ENCODE measurements at places on chromosomes 11 and 22. TPM values are rescaled to one million over a fixed set of nuclear protein-coding genes. Genes with fewer than 3 reads are reported as not detected.

Gene CARD18
- not detected for total RNA-seq

Gene CRYBA4
- total RNA-seq = not detected

Gene FHIP1B
- total RNA-seq = 7.3 TPM

Gene C11orf21
- total RNA-seq = not detected

Gene C11orf86
- total RNA-seq = not detected

Gene ANKK1
- total RNA-seq = 0.06 TPM

Gene PHLDB1
- 117 TPM for total RNA-seq

Gene OR52I1
- not detected for total RNA-seq

Gene TIMP3
- total RNA-seq = 23.5 TPM

Gene PACSIN3
- 29.7 TPM for total RNA-seq

Gene EMID1
- not detected for total RNA-seq

Gene WT1
- total RNA-seq = not detected

Gene TRIM22
- total RNA-seq = 69.4 TPM

Gene MPEG1
- total RNA-seq = under 0.01 TPM

Gene PHLDA2
- total RNA-seq = 12.6 TPM

Gene A4GALT
- 33.6 TPM for total RNA-seq

Gene OR51E1
- total RNA-seq = not detected

Gene TREH
- total RNA-seq = not detected

Gene GGTLC3
- total RNA-seq = not detected

Gene PHF21B
- total RNA-seq = not detected

Gene CST6
- total RNA-seq = 7.6 TPM

Gene SIK3
- 16.9 TPM for total RNA-seq

Gene SCUBE1
- total RNA-seq = 0.19 TPM

Gene SNX32
- 0.37 TPM for total RNA-seq

Gene MMP20
- total RNA-seq = not detected

Gene CRYBB1
- total RNA-seq = not detected

Gene BEST1
- total RNA-seq = 1.2 TPM

Gene KCNJ1
- total RNA-seq = 0.06 TPM

Gene CCDC81
- total RNA-seq = 0.87 TPM

Gene RASSF10
- not detected for total RNA-seq

Gene TRIM49C
- not detected for total RNA-seq

Gene KIF18A
- total RNA-seq = 7.8 TPM

Gene NLRP14
- 0.92 TPM for total RNA-seq

Gene SLC5A12
- 0.06 TPM for total RNA-seq

Gene CRYBB2
- not detected for total RNA-seq

Gene GRIA4
- 0.12 TPM for total RNA-seq

Gene OR4A16
- total RNA-seq = not detected

Gene DDX25
- not detected for total RNA-seq

Measured in aortic smooth muscle cell (primary cell).